ENCODE measurements at places on chromosomes 16 and 17.

GRCh38 chr16:25707982-25708583 is 16.3 kb downstream of the HS3ST4 start:
- DNase-seq: no peak

DNA sequence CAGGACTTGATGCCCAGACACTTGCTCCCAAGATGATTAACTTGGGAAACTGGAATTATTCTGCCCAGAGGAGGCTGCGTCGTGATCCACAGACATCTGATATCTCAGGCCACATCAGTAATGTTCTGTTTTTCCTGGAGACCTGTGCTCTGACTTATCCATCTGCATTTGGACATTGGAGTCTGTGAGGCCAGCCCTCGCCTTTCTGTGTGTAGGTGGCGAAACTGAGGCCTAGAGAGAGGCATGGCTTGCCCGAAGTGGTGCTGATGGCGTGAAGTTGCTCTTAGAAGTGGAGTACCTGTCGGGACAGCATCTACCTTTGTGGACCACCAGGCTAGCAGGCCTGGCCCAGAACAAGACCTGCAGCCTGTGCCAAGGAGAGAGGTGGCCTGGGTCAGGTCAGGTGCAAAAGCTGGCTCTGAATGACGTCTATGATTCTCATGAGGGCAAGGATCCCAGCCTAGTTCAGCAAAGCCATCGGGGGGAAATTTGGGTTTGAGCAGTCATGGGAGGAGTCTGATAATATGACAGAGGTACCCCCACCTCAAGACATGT is 186.8 kb upstream of the ZNF469 start:
- no peak for DNase-seq

GRCh38 chr17:51512220-51512907 is 252.0 kb downstream of the UTP18 start:
- DNase-seq: no peak

DNA sequence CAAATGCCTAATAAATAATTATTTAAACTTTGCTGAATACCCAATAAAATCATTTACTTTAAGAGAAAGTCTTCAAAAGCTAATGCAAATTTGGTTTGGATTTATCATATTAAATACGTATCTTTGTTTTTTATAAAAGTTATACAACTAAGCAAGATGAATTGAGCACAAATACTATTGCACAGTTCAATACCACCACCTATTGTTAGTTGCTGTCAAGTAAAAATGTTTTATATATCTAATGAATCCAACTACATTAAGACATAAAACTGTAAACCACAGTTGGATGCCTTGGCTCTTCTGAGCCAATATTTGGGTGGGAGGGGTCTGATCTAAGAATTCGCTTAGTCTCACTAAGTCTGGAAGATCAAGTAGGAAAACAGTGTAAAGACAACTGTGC is 7.7 kb downstream of the FBXL20 start:
- no peak for DNase-seq

DNA sequence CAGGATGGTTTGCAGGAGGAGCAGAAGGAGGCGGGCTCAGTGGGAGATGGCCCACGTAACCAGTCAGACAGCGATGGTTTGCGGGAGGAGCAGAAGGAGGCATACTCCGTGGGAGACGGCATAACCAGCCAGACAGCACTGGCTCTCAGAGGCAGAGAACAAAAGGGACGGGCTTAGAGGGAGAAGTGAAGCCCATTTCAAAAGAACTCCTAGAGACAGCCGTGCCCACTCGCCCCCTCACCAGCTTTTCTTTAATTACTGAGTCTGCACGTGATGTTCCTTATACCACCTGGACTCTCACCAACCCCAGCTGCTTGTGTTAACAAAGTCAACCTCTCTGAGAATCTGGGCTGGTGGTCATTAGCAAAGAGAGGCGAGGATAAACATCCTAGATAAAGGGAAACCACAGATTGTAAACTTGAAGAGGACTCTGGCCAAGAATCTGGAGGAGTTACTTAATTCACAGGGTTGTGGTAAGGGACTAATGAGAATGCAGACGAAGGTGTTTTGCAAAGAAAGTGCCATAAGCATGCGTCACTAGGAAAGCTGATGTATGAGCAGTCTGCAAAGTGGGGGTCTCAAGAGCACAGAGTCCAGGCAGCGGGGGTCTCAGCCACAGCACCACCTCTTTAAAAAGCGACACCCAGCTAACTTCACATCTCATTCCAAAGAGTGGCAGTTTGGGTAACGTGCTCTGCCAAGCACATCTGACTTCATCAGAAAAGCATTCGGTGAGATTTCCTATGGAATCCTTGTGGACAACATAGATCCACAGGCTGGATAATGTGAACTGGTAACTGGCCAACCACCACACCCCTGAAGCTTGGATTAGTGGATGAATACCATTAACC is 51.7 kb downstream of the NXN start:
- no peak for DNase-seq

DNA sequence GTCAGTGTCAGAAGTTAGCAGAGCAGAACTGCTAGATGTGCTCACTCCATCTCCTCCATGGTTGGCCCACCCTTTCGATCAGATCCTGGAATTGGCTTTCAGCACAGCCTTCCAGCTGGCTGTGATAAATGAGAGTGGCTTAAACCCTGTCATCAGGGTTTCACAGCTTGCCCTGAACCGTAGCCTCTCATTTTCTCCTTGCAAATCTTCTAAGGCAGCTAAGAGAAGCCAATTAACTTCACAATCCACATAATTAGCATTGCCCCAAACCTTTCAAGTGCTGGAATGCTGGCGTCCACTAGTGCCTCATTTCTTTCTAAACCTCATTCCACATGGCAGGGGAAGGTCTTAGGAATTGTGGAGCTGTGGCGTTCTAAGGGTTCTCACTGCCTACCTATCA is 21.7 kb downstream of the MILR1 start:
- no peak for DNase-seq

- no peak for DNase-seq
Measured at GRCh38 chr17:77325577-77326075, 184.9 kb downstream of the SEC14L1 start.

DNA sequence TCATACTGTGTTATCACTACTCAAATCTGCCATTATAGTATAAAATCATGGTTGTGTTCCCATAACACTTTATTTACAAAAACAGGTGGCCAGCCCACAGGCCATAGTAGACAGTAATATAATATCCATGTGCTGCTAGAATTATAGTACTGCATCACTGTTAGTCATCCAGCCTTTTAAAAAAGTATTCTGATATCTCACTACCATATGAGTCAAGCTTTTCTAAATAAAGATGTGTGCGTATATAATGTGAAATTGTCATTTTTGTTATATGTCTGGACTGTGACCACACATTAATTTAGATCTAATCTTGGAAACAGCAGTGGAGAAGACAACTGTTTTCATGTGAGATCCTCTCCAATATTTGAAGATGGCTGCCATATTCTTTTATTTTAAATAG is 1049.1 kb upstream of the GOT2 start:
- DNase-seq: no peak

GRCh38 chr17:32155896-32156295 is 13.6 kb downstream of the RHOT1 start:
- DNase-seq: no peak

GRCh38 chr17:48181653-48182052 is 74.1 kb downstream of the SNX11 start:
- DNase-seq: no peak

DNA sequence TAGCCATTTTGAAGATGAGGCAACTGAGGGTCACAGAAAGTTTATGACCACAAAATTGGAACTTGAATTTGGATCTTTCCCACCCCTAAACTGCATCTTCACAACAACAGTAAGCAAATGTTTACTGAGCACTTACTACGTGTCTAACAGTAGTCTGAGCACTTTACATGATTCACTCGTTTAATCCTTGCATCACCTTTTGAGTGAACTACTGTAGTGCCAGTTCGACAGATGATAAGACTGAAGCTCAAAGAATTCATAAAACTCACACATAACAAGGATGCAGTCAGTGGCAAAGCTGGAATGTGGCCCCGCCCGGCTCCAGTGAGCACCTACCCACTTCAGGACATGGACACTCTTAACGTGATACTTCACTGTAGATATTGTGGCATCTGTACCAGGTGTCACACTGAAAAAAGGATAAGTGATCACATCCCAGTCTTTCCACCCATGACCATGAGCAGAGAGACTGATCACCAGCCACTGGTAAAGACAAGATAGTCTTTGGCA is 36.0 kb upstream of the HLF start:
- no peak for DNase-seq

- DNase-seq: no peak
Measured at GRCh38 chr17:47744168-47745036, 11.4 kb downstream of the TBX21 start.

GRCh38 chr16:4696172-4696904 is 3.0 kb downstream of the NUDT16L1 start:
- no peak for DNase-seq

DNA sequence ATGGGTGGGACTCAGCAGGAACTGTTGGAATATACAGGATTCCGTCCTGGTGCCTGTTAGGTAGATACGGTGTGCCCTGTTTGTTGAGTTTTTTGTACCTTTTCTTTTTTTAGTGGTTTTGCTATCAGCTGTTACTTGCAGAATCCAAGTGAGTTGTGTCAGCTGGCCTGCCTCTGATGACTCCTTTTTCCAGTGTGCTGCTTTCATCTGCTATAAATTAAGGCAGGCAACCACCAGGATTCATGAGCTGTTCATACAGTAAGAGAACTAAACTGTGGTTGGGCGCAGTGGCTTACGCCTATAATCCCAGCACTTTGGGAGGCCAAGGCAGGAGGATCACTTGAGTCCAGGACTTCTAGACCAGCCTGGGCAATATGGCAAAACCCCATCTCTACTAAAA is 79.9 kb downstream of the WNT3 start:
- DNase-seq: no peak

GRCh38 chr17:76539631-76540271 is at the start of gene PRCD:
PRCD (plus strand) TSS chr17:76540044; CDS start chr17:76540142, 98 bp downstream.
- DNase-seq: peak; percentile 22

DNA sequence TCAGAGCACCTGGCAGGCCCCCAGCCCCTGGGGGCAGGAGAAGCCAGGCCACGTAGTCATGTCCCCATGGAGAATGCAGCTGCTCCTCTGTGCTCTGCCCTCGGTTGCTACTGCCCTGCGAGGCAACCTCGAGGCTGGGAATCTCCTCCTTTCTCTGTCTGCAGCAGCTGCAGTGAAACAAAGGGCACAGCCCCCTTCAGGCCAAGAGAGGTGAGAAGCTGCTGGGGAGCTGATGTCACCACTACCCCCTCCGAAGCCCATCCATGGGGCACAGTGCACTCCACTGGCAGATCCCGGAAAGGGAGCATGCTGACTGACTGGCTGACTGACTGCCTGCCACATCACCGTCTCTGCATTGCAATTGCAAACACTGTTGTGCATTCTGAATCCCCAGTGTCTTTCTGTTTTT is 103.7 kb downstream of the GRIN2A start:
- DNase-seq: no peak

DNA sequence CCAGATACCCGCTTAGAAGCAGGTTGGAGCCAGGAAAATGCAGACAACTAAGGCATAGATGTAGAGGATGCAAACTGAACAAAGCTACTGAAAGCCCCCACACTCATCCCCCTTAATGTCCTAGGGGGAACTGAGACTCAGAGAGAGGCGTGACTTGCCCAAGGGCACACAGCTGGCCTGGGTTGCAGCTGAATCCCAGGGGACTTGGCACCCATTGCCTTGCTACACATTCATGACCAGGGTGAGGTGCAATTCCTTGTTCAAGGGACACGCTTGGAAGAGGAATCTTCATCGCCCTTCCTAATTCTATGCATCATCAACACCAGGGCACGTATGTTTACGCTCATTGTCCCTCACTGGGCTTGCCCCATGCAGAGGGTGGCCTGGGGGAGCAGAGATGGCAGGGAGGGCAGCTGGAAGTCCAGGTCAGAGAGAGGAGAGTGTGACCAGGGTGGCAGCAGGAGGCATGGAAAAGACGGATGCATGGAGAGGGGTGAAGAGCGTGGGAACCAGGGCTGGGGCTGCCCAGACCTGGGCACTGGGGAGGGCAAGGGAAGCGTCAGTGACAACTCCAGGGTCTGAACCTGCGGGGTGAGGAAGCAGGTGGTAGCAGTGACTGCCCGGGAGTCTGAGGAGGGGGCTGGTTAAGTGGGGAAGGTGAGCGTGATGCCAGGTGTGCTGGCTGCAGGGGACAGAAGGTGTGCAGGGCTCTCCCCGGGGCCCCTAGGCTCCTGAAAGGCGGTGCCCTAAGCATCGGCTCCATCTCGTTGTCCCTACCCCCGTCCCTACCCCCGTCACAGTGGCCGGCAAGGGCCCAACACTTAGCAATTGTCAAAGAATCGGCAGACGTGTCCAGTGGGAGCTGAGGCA is 267.1 kb upstream of the TNRC6C start:
- no peak for DNase-seq

DNA sequence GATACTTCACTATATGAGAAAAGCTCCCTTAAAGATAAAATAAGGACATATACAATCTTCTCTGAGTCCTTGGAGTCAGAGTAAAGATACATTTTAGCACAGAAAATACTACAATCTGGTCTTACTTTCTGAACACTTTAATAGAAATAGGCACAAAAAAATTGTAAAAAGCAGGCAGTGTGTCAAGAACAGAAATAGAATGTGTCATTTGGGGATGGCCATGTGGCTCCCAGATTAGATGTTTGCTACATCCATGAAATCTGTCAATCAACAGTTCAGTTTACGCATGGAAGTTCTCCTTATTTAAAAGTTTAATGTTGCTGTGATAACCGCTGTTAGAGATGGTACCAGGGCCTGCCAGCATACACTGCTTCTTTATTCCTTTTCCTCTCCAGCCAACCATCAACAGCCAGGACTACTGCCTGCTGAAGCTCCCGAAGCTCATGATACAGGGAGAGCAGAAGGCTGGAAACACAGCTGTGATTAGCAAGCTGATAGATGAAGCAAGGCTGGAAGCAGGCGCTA is 278.5 kb downstream of the CEP112 start:
- DNase-seq: no peak

DNA sequence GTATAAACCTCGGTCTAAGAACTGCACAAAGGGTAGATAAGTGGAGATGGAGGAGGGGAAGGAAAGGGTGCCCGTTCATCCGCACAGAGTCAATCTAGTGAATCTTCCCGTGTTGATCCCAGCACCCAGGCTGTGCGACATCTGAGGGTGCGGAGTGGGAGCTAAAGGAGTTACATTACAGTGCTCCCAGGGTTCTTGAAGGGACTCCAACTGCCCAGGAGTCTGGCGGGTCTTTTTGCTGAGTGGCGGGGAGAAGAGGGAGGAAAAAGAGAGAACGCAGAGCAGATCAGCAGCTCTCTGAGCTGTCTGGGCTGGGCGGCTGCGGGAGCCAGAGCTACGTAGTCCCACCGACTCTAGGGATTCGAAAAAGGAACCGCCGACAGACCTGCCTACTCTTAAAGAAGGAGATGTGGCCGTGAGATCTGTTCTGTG is 1.6 kb upstream of the CA10 start:
- DNase-seq: no peak

All from GM12892 (cell line).